ENCODE measurements at places on chromosomes 11 and 22.

- no peak for DNase-seq
- H3K4me1 ChIP-seq: peaks cover 7% of the 10 kb centered on the region
- peak overlapping the region; percentile 53 for H3K27ac ChIP-seq
- peaks cover 3% of the 10 kb centered on the region for H3K36me3 ChIP-seq
- H3K27me3 ChIP-seq: peaks cover 3% of the 10 kb centered on the region
Measured at GRCh38 chr11:119332111-119332765, 2.1 kb upstream of the RNF26 start.

DNA sequence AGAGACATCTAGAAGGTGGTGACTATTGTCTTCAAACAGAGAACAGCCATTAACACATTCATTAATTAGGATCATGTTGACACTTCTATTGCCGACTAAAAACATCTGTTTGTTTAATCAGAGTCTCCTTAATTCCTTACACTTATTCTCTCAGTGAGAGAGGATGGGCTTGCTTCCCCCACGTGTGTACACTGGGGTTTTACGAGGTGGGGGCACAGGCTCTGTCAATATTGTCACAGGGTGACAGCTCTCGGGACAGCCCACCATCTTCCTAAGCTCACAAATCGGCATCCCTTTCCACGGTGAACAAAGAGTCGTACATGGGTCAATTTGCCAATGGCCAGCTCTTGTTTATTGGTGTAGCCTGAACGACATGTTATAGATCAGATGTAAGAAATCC, 413.2 kb downstream of the MIAT start:
- no peak for DNase-seq
- H3K36me3 ChIP-seq: no peaks in the 10 kb centered on the region
- H3K27me3 ChIP-seq: peaks cover 63% of the 10 kb centered on the region
- peaks cover 5% of the 10 kb centered on the region for H3K4me1 ChIP-seq
- H3K4me3 ChIP-seq: no peak overlapping the region
- H3K27ac ChIP-seq: no peak overlapping the region

- DNase-seq: no peak
- no peak overlapping the region for H3K27ac ChIP-seq
- peaks cover 11% of the 10 kb centered on the region for H3K4me1 ChIP-seq
- H3K36me3 ChIP-seq: no peaks in the 10 kb centered on the region
Measured at GRCh38 chr22:37169406-37169805, 18.6 kb downstream of the C1QTNF6 start.

DNA sequence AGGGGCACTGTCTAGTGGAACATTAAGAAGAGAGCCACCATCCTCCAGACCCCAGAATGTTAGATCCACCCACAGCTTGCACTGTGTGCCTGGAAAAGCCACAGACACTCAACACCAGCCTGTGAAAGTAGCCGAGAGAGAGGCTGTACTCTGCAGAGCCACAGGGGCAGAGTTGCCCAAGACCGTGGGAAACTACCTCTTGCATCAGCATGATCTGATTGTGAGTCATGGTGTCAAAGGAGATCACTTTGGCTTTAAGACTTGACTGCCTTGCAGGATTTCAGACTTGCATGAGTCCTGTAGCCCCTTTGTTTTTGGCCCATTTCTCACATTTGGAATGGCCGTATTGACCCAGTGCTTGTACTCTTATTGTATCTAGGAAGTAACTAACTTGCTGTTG, 115.9 kb upstream of the CCDC179 start:
- DNase-seq: no peak
- no peaks in the 10 kb centered on the region for H3K27me3 ChIP-seq
- no peak overlapping the region for H3K27ac ChIP-seq
- no peaks in the 10 kb centered on the region for H3K4me1 ChIP-seq
- no peak overlapping the region for H3K4me3 ChIP-seq
- H3K36me3 ChIP-seq: peaks cover 8% of the 10 kb centered on the region

GRCh38 chr11:131877246-131877942, 507.0 kb downstream of the NTM start:
- no peaks in the 10 kb centered on the region for H3K4me1 ChIP-seq
- H3K4me3 ChIP-seq: no peak overlapping the region
- no peak for DNase-seq
- H3K27me3 ChIP-seq: peaks cover 33% of the 10 kb centered on the region
- no peaks in the 10 kb centered on the region for H3K36me3 ChIP-seq

DNA sequence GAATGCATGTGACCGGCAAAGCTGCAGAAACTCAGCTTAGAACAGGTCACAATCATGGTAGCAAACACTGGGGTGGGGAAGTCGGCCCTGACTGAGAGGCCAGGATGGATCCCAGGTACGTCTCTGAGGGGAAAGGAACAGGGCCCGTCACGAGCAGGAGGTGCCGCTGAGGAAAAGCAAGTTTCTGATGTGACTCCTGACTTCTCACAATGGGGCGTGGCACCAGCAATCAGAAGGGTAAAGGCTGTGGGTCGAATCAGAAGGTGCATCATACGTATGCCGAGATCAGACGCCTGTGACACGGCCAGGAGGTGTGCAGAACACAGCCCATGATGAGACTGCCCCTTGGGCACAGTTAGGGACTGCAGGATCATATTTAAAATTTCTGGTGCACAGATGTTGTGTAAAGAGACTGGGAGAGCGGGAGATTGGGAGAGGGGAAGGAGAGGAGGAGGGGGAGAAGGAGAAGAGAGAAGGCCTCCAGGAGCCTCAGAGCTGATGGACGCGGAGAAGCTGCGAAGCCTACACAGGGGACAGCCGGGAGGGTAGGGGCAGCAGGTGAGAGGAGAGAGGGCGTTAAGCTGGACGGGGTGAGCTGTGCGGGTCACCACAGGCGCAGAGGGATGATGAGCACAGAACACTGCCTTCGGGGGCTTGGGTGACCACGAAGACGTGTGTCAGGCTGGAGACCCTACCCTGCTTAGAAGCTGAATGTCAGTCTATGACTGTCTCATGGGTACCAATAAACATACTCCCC, 30.7 kb downstream of the KRTAP5-5 start:
- H3K27me3 ChIP-seq: no peaks in the 10 kb centered on the region
- H3K27ac ChIP-seq: peak overlapping the region; percentile 92
- H3K36me3 ChIP-seq: no peaks in the 10 kb centered on the region
- H3K4me3 ChIP-seq: peak overlapping the region; percentile 22
- no peak for DNase-seq
- H3K4me1 ChIP-seq: peaks cover 29% of the 10 kb centered on the region

- peaks cover 2% of the 10 kb centered on the region for H3K36me3 ChIP-seq
- peaks cover 4% of the 10 kb centered on the region for H3K27me3 ChIP-seq
- DNase-seq: no peak
- no peak overlapping the region for H3K27ac ChIP-seq
- peaks cover 4% of the 10 kb centered on the region for H3K4me1 ChIP-seq
- H3K4me3 ChIP-seq: no peak overlapping the region
Measured at GRCh38 chr22:39434243-39434653, 22.6 kb upstream of the MGAT3 start.

DNA sequence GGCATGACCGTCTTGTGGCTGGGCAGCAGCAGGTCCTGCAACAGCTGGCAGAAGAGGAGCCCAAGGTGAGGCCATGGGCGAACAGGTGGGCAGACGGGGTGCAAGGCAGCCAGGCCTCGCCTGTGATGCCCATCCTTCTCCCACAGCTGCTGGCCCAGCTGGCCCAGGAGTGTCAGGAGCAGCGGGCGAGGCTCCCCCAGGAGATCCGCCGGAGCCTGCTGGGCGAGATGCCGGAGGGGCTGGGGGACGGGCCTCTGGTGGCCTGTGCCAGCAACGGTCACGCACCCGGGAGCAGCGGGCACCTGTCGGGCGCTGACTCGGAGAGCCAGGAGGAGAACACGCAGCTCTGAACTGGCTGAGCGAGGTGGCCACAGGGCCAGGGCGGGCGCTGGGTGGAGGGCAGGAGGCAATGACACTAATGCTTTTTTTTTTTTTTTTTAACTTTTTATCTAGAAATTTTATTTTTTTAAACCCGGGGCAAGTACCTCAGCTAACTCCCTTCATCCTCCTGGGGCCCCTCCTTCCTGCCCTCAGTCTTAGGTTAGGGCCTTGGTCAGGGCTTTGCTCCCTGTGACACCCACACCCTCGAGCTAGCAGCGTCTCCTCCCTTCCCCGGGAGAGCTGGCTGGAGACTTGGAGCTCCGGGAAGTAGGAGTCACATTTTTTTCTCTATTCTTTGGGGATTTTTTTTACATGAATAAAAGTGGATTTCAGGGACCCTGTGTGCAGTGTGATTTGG, 16.0 kb downstream of the PLCB3 start:
- peaks cover 12% of the 10 kb centered on the region for H3K4me1 ChIP-seq
- no peaks in the 10 kb centered on the region for H3K27me3 ChIP-seq
- no peak overlapping the region for H3K27ac ChIP-seq
- no peak overlapping the region for H3K4me3 ChIP-seq
- no peak for DNase-seq

DNA sequence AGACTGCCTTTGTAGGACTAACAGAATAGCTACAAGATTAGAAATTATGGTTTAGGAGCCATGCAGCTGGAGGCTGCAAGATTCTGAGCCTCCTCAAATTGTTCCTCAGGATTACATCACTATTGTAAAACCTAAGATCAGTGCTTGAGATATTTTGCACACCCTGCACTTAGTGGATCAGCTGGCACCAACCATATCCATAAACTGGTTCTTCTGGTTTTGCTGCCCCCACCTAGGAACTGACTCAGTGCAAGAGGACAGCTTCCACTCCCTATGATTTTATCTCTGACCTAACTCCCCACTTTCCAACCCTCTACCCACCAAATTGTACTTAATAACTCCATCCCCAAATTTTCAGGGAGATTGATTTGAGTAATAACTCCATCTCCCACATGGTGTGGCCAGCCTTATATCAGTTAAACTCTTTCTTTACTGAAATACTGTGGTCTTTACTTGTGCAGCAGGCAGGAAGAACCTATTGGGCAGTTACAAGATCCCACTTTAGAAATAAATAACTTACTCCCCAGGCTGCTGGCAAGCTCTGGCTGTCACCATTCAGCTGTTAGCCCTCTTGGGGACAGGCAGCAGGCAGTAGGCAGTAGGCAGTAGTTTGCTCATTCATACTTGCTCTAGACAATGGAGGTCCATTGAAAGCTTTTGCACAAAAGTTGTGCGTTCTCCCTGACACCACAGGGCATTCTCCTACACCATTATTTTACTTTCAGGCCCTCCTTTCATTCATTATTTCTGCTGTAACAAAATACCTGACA, 119.0 kb downstream of the SLC17A6 start:
- no peaks in the 10 kb centered on the region for H3K27me3 ChIP-seq
- H3K27ac ChIP-seq: no peak overlapping the region
- H3K4me1 ChIP-seq: peaks cover 8% of the 10 kb centered on the region

- no peak overlapping the region for H3K4me3 ChIP-seq
- no peaks in the 10 kb centered on the region for H3K36me3 ChIP-seq
- no peak for DNase-seq
- H3K4me1 ChIP-seq: peaks cover 2% of the 10 kb centered on the region
Measured at GRCh38 chr11:124556828-124557227, 13.0 kb upstream of the OR8A1 start.

DNA sequence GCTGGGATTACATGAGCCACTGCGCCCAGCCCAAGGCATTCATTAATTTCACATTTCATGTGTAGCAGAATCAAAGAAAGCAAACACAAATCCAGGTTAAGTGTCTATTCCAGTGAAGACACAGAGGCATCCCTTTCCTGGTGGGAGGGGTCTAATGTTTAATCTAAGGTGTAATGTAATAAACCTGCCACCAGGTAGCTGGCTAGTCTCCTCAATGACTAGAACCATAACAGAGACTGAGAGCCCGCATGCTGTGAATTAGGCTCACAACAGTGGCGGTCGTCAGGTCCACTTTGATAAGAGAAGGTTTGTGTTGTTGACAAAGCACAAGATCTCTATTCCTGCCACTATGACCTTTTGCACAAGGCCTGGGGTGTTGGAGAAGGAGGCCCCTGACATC, 64.2 kb upstream of the ADA2 start:
- no peak for DNase-seq
- H3K4me1 ChIP-seq: peaks cover 7% of the 10 kb centered on the region
- H3K27me3 ChIP-seq: peaks cover 12% of the 10 kb centered on the region

- peaks cover 9% of the 10 kb centered on the region for H3K27me3 ChIP-seq
- no peak for DNase-seq
- H3K36me3 ChIP-seq: no peaks in the 10 kb centered on the region
- peaks cover 9% of the 10 kb centered on the region for H3K4me1 ChIP-seq
Measured at GRCh38 chr11:126547161-126547560, 191.7 kb downstream of the ST3GAL4 start.

- no peak for DNase-seq
- no peak overlapping the region for H3K27ac ChIP-seq
Measured at GRCh38 chr22:25069758-25070481, 117.4 kb downstream of the KIAA1671 start.

DNA sequence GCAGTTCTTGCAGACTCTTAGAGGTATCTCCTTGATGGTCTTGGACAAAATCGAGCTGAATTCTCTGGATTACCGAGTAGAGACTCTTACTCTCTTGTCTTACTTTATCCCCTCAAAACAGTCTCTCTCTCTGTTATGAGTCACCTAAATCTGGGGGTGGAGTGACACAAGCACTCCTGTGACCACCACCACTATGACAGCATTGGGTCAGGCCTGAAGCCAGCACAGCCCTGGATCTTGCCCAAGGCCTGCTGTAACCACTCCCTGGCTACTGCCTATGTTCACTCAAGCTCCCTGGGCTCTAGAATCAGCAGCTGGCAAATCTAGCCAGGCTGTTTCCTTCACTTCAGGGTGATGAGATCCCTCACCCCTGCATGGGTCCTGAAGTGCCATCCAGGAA, 662.5 kb downstream of the LUZP2 start:
- no peak overlapping the region for H3K27ac ChIP-seq
- no peak overlapping the region for H3K4me3 ChIP-seq
- DNase-seq: no peak
- H3K4me1 ChIP-seq: no peaks in the 10 kb centered on the region

DNA sequence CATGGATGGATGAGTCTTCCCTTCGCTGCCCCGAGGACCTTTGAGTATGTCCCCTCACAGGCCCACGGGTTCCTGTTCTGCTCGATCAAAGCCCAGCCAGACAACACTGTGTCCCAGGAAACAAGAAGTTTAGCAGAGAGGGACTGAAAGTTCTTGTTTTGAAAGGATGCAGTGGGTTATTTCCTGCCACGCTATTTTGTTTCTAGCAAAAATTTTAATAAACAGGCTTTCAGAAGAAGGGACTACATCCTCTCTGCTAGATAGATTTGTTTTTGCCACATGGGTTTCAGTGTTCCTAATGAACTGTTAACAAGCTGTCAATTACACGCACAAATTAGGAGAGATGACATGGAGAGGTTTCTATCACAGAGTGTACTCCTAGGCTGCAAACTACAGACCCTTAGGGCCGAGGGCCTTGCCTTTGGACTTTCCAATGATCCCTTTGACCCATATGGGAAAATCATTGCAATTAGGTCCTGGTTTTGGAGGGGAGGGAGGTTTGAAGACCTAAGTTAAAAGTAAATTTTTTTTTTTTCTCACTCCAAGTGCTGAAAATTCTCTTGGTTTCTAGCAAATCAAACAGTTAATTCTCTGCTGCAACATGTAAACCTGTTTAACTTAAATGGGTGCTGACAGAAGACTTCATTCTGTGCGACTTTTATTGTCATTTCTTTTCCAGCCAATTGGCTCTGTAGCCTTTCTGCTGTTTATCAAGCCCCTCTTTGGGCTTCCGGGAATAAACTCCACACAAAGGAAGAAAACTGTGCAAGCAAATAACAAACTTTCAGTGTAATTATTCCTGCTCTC, 81.4 kb downstream of the RCN1 start:
- H3K27me3 ChIP-seq: peaks cover 30% of the 10 kb centered on the region
- no peak overlapping the region for H3K27ac ChIP-seq
- no peaks in the 10 kb centered on the region for H3K36me3 ChIP-seq
- no peak for DNase-seq
